ENCODE measurements at places on chromosomes 5 and 9.

DNA sequence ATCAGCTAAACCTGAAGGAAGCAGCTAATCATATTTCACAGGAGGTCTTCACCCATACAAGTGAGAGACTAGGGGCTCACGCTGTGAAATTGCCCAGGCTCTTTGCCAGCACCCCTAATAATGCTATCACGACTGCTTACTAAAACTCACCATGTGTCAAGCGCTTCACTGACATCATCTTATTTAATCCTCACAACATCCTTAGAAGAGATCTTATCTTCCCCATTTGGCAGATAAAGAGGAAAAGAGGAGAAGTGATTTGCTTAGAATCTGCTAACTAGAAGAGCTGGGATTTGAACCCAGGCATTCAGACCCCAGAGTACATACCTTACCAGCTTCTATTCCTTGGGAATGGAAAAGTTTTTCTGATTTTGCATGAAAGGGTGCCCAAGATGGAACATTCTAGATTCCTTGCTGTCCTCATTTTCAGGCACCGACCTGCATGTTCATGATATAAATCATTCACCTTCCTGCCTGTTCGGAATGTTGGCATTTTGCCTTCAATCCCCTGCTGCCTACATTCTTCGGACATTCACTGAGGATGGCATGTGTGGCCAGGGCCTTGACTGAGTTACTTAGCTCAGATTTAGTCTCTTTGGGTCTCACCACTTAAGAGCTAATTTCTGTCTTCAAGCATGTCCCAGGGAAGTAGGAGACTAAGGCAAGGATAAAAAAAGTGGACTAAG, 88.1 kb downstream of the SH3TC2 start:
- no peak for DNase-seq

- no peak for DNase-seq
Observed at GRCh38 chr5:159274676-159275075, 11.6 kb downstream of the UBLCP1 start.

- no peak for DNase-seq
Observed at GRCh38 chr5:104859437-104859836, 1296.8 kb upstream of the NUDT12 start.

GRCh38 chr9:82981552-82981951, 81.4 kb downstream of the RASEF start:
- DNase-seq: no peak

GRCh38 chr9:16031486-16031885, 478.6 kb downstream of the CCDC171 start:
- DNase-seq: no peak

DNA sequence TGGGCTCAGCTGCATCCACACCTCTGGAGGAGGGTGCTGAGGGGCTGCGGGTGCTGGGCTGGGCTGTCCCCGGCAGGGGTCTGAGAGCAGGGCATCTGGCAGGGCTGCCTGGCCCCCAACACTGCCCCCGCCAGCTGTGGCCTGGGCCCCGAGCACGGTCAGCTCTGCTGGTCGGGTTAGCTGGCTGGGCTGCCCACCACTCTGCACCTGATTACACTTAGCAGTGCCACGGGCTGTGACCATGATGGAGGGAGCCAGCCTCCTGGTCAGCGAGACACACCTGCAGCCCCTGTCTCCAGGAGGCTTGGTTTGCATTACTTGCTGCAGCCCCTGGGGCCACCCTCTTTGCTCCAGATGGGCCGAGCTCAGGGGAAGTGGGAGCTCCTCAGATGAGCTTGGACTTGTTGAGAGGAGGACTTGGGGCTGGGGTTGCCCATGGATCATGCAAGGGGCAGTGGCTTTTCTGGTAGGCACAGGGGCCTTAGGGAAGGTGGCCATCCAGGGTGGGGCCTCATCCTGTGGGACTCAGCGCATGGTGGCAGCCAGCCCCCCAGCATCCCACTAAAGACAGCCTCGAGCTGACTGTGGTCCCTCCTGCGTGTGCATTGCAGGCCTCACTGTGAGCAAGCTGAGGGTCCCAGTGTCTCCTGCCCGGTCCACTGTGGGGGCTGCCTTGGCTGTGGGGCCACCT, 132.0 kb upstream of the FAM120A start:
- no peak for DNase-seq

GRCh38 chr9:121886759-121887485, 206.2 kb downstream of the TTLL11 start:
- no peak for DNase-seq

DNA sequence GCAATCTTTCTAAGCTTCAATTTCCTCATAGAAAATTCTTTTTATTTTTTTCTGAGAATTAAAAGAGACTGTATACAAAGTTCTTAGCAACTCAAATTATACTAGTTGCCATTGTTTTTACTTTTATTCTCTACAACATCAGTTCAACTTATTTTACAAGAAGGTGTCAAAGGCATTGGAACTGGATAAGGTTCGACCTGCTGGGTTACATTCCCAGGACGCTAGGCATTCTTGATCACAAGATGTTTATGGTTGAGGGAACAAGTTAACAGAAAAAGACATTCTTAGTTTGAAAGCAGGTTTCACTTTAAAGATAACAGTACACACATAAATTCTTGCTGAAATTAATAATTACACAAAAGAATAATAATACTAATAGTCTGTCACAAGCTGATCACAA, 163.5 kb upstream of the SNX2 start:
- DNase-seq: no peak

- DNase-seq: no peak
Observed at GRCh38 chr5:145984072-145984471, 47.7 kb downstream of the SH3RF2 start.

DNA sequence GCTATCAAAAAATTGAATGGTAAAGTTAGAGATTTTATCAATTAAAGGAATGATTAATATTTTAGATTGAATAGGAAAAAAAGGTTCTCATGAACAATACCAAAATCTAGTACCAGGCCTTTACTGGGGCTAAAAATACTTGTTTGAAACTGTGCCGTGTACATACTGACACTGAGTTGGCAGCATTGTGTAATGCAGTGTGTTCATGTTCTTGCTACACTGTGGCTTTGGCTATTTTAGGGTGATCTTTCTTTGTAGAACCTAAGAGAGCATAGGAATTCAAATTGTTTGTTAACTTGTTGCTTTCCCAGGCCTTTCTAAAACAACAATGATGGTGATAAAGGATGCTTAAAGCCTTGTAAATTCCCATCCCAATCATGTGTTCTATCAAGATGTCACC, 80.9 kb downstream of the KIF4B start:
- DNase-seq: no peak

GRCh38 chr9:30575691-30576090, 1808.8 kb upstream of the ACO1 start:
- no peak for DNase-seq

- DNase-seq: no peak
Observed at GRCh38 chr5:7395432-7395946, 449 bp upstream of the ADCY2 start.

DNA sequence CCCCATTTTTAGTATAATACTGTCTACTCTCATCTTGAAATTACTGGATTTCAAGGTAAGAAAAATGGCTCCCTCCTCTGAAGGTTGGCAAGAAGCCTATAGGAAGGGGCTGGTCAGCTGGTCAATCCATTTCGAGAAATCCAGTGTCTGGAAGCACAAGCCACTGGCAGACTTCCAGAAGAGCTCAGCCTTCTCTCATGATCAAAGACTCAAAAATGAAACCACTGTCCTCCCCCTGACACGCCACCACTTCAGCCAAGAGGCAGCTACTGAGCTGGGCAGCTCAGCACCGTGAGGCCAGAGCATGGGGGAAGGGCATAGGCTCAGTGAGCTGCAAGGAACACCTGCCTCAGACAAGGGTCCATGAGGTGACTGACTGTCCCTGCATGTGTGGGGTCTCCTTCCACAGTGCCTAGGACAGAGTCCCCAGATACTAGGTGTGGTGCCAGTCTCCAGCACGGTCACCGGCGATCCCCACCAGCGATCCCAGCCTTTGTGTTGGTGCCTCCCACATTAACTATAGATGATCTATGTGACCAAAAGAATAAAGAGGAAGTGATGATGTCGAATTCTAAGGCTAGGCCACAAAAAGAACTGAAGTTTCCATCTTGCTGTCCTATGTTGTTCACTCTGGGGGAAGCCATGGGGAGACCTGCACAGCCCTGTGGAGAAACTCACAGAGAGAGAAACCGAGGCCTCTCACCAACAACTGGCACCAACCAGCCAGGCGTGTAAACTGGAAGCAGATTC, 100.1 kb upstream of the LRRTM2 start:
- DNase-seq: no peak

DNA sequence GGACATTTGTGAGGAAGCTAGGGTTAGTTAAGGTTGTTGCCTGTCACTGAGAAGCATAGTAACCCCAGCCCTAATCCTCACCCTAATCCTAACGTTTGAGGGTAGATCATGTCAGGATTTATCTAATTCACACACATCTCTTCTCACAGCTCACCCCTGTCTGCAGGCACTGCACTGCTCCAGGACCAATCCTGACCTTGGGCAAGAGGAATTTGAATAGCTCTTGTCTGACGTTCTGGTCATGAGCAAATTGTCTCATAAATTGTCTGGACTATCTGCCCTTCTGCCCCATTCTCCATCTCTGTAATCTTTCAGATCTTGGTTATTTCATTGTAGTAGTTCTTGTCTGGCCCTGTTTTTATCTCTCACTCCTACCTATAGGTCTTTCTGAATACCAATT, 18.7 kb downstream of the CRHBP start:
- no peak for DNase-seq

DNA sequence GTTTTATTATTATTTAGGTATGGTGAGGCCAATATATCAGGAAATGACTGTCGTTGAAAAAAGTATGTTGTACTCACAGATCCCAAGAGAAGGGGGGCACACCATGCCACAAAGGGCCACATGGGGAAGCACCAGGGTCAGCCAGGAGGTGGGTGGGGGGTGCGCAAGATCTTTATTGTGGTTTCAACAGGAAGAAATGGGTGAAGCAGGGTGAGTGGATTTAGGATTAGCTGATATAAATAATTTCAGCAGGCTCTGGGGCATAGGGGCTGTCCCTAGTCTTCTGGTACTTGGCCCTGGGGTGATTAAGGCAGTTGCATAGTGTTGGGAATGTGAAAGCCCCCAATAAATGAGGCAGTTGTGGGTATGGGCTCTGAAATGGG, 8.6 kb downstream of the PDCD1LG2 start:
- no peak for DNase-seq

Measured in NCI-H524 treated with DMSO at 0.1 percent for 48 hours (cell line).